Stimulated activated naive CD8-positive, alpha-beta T cell treated with anti-CD3 and anti-CD28 coated beads, Interleukin-15, Interleukin-2, amounts not matched to agents 100 U/mL and 50 U/mL, for 24 hours (primary cell): ENCODE measurements at places on chromosomes 6 and 20.

DNA sequence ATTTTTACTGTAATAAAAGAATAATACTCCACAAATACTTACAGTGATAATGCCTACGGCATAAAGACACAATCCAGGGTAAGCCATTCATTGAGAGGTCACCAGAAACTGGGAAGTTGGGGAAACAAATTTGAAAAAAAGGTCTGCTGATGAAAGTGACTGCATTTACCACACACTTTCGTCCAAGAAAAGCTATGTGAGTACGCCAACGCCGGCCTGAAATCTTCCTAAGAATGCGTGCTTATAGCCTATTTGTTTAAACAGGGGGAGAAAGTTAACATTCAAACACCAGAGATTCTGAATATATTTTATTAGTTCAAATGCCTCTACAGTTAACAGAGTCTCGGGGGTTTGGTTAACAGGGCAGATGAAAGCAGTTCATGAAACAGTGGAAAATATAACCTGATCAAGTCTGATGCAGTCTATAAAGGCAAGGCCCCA, 657 bp upstream of the LTV1 start:
- no peak for DNase-seq

- DNase-seq: no peak
Observed at GRCh38 chr6:43742931-43743632, 26.9 kb upstream of the VEGFA start.

DNA sequence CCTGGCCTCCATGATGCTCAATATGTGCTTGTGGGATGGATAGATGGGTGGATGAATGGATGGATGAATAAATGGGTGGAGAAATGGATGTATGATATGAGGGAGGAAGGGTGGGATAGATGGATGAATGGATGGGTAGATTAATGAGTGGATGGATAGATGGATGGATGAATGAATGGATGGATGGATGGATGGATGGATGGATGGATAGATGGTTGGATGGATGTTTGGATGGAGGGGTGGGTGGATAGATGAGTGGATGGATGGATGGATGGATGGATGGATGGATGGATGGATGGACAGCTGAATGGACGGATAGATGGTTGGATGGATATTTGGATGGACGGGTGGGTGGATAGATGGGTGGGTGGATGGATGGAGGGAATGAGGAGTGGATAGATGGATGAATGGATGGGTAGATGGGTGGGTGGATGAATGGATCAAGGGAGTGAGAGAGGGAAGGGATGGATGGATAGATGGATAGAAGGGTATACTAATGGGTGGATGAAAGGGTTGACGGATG, 139.4 kb downstream of the CEBPB start:
- no peak for DNase-seq

DNA sequence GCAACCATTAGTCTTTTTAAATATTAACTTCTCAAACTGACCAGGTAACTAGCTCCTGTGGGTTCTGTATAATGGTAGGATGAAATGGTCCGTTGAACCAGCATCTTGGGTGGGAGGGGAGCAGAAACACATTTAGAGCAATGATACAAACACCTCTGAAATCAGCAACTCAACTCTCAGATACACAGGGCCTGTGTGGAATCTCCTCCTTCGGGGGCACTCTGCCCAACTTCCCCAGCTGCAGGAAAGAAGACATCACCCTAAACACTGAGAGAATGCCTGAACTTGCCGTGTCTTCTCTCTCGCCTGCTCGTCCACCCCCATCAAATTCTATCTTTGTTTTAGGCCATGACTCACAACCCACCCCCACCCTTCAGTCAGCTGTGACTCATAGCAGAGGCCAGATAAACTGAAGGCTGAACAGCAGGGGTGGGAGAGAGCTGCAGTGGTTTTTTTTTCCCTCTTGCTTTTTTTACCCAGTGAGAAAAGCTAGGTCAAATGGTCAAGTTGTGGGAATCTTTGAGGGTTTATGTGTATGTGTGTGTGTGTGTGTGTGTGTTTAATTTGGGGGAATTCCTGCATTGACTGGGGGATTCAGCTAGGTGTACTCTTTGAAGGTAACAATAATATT, 593.4 kb upstream of the JAG1 start:
- no peak for DNase-seq

- no peak for DNase-seq
Observed at GRCh38 chr6:116088946-116089345, 11.7 kb upstream of the NT5DC1 start.

DNA sequence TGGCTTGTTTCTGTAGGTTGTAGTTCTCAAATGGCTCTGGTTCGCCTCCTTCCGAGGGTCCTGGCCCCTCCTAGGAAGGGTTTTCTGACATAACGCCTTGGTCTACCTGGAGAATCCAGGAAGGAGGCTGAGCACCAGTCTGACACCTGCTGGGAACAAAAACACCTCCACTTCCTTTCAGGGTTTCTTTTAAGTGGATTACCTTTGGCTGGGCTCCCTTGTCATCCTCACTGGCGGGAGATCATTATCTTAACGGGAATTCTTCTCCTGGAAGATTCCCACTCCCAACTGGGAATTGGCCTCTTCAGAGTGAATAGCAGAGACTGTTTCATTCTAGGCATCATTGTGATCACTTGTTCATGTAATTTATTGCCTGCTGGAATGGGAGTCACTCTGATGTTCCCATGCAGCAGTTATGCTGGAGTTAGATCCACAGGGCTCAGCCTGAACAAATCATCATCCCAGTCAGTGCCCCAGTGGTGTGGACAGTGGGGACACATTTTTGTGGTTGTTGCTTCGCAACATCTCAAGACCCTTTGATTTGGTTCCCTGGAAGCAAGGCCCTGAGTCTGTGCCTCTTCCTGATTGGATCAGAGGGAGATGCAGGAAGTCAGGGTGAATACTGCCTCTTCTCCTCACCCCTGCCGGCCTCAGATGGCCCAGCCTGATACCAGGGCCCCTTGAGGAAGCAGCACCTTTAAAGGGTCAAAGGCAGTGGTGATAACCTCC, 49.1 kb downstream of the LYRM2 start:
- no peak for DNase-seq

GRCh38 chr6:149452037-149452939, 32.5 kb downstream of the ZC3H12D start:
- DNase-seq: no peak

DNA sequence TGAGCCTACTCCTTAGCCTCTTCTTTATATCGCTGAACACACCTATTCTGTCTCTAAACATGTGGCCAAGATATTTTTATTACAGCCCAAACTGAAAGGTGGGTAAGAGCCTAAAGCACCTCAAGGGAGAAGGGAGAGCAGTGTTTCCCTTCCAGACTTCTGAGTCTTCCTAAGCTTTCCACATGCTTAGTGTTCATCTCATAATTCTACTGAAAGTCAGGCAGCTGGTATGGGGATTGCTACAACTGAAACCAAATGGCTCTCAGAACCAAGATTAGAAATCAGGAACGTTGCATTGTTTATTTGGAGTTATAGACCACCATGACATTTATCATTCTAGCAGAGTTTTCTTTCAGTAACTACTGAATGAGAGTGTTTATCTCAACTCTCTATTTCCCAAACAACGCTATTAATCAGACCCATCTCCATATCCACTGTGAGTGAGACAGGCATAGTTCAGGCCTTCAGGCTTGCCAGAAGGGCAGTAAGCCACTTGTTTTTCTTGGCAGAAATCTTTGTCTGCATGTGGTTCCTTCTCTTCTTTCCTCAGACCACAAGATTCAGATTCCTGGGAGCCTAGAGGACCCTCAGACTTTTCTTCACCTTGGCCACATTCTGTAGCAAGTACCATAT, 22.8 kb downstream of the VGLL2 start:
- DNase-seq: no peak

GRCh38 chr20:47854687-47855212, 69.5 kb upstream of the SULF2 start:
- no peak for DNase-seq

DNA sequence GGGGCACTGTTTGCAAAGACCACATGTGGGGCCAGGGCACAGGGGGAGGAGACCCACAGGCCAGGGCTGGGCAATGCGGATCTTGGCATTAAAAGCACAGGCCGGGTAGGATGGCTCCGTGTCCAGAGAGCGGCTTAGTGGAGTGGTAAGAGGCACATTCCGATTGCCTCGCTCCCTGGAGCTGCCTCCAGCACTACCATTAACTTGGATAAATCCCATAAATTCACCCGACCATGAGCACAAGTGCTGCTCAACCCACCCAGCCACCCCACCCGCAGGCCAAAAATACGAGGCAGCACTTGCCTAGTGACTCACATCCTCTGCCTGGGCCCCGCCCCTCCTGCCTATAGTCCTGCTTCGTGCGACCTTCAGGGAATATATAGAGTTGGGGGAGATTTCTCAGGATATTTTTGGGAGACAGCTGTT, 67.5 kb upstream of the QKI start:
- no peak for DNase-seq
